Activated T-cell treated with anti-CD3 and anti-CD28 coated beads for 1 hour (primary cell): ENCODE measurements at places on chromosomes 13 and 19.

- no peak for DNase-seq
These were observed 202.2 kb downstream of the SUCLA2 start for GRCh38 chr13:47798906-47799305.

DNA sequence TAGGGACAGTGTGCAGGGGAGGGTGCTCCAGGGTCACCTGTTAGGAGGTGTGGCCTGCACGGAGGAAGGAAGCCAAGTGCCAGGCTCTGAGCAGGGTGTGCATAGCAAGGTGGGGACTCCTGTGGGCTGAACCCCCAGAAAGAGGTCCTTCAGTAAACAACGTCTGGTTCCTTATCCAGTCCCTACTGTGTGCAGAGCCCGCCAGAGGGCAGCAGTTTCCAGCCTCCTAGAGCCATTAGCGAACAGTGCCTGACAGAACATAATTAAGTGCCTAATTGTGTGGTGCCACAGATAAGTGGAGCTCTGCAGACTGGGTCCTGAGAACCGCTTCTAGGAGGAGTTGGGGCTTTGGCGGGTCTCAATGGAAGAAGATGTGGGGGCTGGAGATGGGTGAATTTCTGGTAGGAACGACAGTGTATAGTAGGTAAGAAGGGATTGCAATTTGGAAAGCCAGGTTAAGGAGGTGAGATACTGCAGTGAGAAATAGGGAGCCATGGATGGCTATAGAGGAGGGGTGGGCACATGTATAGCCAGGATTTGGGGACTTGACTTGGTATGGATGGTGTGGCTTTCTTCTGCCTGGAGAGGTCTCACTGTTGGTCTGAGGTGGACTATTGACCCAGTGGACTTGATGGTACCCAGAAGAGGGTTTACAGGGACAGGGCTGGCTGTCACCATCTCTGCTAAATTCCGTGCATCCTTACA, 323.1 kb downstream of the ZNF536 start:
- no peak for DNase-seq

DNA sequence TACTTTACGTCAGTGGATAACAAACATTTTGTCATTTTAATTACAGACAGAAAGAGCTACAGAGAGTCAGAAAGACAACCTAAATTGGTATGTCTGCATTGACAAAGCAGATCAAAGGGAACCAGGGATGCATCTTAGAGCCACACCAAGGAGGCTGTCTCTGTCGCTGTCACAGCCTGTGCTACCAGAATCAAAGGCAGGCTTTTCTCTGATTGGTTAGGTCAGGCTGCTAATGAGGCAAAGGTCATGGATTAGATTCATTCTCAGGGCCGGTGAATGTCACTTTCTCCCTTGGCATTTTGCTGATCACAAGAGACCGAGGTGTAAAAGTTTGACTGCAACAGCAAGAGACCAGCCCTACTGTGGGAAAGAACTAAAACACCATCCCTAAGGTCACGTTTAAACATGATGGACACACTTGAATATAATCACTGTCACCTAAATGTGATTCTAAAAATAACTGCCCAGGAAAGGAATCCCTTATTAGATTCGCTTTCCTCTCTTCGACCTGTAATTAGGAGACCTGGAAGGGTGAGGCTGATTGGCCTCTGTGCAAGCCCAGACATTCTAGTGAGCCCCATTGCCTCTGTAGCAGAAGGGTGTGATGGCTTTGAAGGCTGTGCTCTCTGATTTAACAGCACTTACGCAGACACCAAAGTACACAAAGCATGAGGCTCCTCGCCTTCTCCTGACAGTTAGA, 314.4 kb upstream of the NBEA start:
- no peak for DNase-seq

GRCh38 chr13:111060237-111060919, 54.7 kb upstream of the ARHGEF7 start:
- DNase-seq = no peak

GRCh38 chr19:6527893-6528543, 2.8 kb upstream of the TNFSF9 start:
- DNase-seq = no peak

DNA sequence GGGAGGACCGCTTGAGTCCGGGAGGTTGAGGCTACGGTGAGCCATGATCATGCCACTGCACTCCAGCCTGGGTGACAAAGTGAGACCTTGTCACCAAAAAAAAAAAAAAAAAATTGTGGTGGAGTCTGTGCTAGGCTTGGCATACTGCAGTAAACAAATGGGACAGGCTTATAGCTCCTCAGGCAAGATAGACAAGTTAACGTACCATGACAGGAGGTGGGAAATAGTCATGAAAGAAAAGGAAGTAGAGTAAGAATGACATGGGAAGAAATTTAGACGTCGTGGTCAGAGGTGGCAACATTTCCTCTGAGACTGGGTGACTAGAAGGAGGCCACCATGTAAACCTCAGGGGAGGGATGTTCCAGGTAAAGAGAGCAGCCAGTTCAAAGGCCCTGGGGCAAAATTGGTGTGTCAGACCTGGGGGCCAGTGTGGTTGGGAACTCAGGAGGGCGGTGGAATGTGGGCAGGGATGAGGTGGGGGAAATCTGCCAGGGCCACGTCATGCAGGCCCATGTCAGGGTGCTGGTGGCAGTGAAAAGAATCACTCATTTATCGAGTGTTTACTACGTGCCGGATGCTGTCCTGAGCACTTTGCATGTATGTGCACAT, 5.6 kb downstream of the SNRPA start:
- no peak for DNase-seq
